Breast epithelium (tissue), 4 donors: ENCODE measurements at places on chromosomes 7 and 10.

- DNase-seq, result no peak
Measured at GRCh38 chr7:113370910-113371309, 252.6 kb upstream of the SMIM30 start.

GRCh38 chr7:85010306-85010705 is 176.6 kb downstream of the SEMA3D start:
- no peak for DNase-seq

DNA sequence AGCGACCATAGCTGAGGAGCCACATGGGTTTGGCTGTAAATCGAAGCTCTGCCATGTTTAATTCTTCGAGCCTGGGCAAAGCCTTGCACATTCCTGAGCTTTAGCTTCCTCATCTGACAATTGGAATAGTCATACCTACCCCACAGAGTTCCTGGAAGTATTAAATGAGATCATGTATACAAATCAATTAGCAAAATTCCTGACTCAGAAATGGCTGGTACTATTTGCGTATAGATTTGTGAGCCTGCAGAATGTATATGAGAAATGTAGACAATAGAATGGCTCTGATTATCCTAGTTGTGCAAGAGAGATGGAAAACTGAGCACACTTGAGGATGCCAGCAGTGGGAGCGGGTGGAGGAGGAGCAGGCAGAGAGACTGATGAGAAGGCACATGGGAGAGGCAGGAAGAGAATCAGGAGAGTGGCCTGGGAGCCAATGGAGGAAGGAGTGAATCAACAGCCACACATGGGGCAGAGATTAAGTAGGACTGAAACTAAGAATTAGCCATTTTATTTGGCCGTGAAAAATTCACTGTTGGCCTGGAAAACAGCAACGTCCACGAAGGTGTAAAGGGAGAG is 128.0 kb upstream of the C1GALT1 start:
- DNase-seq, result no peak

DNA sequence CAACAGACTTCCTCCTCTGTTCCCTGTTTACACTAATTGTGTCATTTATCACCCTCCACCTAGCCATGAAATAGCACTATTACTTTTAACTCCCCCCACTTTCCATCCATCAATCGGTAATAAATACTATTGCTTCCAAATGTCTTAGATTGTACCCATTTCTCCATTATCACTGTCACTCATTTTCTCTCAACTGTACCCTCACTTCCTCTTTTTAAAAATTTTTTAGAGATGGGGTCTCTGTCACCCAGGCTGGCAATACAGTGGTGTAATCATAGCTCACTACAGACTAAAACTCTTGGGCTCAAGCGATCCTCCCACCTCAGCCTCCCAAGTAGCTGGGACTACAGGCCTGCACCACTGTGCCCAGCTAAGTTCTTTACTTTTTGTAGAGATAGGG is 123.5 kb upstream of the EGR2 start:
- no peak for DNase-seq

- no peak for DNase-seq
Measured at GRCh38 chr10:54808186-54808935, 7.3 kb upstream of the PCDH15 start.

- DNase-seq, result no peak
Measured at GRCh38 chr10:80421707-80422536, 13.6 kb downstream of the PRXL2A start.

DNA sequence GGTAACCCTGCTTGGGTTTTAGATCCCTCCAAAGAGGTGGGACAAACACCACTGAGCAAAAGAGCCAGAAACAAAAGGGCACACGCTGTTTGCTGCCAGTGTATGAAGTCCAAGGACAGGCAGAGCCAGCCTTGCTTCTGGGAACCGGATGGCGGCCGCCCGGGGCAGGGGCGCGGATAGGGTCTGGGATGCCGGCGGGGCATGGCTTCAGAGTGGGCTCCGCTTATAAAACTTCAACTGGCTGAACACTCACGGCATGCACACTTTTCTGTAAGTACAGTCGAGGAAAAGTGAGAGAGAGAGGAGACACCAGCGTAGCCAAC is 62.6 kb downstream of the ASB13 start:
- DNase-seq, result no peak

DNA sequence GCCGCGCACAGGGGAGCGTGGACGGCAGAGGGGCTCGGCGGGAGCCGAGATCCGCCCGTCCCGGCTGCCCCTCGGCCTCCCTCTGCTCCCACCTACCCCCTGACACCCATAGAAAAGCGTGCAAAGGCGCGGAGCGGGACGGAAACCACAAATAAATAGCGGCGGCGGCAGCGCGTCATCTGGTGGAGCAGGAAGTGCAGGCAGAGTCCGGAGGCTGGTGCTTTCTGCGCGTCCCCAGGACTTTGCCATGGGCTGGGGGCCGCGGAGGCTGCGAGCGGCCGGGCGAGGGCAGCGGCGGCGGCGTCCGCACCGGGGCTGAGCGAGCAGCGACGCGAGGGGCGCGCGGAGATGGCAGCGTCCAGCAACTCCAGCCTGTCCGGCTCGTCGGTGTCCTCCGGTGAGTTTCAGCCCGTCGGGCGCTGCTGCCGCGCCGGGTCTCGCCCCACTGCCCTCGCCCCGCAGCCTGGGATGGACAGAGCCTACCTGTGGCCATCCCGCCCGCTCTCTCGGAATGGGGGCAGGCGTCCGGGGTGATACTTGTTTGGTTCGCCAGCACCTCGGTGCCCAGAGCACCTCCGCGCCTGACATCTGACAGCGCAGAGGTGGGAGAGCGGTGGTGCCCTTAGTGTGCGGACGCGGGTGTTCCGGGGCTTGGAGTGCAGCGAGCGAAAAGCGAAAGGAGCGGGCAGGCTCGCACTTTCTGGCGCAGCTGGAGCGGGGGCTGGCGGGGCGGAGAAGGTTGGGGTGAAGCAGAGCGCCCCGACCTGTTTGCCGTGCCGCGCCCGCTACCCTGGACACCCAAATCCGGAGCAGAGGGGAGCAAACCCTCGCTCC is at the start of gene CHN2:
Gene CHN2 (plus strand): TSS at position 182 of the 834 bp plus-strand sequence.
- no peak for DNase-seq

DNA sequence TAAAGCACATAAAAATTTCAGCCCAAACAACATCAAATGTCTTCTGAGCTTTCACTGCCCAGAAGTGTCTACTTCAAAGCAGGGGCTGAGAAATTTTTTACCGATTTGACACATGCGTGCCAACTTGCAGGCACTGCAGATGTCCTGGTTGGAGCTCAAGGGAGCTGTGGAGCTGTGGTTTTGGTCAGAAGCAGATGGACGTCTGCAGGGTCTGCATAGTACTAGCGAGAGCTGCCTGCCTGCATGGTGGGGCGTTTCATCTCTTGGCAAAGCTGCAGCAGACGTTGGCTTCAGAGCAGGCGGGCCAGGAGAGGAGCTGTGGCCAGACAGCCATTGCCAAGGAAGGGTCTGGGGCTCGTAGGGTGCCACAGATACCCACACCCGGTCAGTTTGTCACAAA is 296.7 kb downstream of the GLRX3 start:
- no peak for DNase-seq

GRCh38 chr10:42973870-42974692 is 102.8 kb upstream of the RET start:
- no peak for DNase-seq

DNA sequence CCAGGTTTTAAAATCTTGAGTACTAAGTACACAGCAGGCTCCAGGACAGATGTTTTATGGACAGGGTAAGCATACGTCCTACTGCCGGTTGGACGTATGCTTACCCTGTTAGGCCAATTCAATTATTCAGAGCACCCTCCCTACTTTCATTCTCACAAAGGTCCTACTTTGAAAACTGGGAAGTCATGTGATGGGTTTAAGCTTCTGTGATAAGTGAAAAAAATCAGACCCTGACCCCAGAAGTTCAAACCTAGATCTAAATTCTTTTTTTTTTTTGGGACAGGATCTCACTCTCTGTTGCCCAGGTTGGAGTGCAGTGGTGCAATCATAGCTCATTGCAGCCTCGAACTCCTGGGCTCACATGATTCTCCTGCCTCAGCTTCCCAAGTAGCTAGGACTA is 55.2 kb downstream of the HIPK2 start:
- DNase-seq, result no peak

DNA sequence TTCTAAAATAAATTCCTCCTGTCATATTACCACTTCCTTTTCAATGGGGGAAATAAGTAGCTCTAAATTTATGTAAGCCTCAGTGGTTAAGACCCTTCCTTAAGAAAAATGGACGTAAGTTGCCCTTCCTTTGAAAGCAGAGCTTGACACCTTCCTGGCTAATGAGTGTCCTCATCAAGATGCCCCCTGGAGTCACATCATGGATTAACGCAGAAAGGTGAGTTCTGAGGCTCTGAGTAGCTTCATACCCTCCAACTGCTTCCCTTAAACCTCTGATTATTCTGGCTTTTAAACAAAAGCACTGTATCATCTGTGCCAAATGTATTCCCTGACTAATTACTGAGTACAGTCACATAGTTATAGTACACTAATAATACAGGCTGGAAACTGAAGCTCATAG is 14.7 kb downstream of the KCTD7 start:
- DNase-seq, result no peak

GRCh38 chr10:100600218-100600617 is 64.5 kb downstream of the HIF1AN start:
- no peak for DNase-seq

DNA sequence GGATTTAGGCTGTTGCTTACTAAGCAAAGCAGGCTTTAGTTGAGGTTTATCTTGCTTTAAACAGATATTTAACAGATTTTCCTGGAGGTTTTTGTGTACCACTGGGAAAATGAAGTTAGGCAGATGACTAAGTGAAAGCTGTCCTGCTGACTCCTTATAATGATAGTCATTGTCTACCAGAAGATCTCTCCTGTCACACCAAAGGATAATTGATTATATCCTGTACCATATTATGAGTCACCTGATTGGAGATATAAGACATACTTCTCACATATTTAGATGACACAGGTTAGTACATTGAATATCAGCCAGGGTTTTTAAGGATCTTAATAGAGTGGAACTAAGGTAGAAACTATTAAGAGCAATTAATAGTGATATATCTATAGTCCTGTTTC is 68.4 kb downstream of the PTEN start:
- no peak for DNase-seq

DNA sequence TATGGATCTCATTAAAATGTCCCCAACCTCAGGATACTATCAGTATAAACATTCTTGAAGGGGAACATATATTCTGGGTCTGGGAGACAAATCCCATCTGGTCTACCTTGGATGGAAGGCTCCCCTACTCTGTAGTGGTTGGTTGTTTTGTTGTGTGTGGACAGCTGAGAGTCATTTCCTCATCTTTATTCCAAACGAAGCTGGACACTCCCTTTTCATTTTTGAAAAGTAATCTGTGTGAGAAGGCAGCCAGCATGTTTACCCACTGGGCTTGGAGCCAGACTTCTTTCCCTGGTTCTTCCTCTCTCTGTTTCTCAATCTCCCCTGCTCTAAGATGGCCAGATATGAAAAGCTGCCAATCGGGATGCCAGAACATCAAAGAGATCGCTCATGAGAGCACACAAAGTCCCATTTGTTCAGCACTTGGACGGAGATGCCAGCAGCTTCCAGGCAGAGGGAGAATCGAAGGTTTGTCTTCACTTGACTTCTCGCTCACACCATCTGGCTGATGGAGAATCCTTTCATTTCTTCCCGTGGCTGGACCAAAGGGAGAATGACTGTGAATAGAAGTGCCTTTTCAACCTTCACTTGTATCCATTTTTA is 108.1 kb upstream of the AGR3 start:
- DNase-seq, result peak; percentile 85

- no peak for DNase-seq
Measured at GRCh38 chr7:91266689-91267090, 2.5 kb downstream of the FZD1 start.

- no peak for DNase-seq
Measured at GRCh38 chr7:80078159-80078731, 56.4 kb upstream of the GNAI1 start.
